ENCODE measurements at places on chromosomes 13 and 19.

DNA sequence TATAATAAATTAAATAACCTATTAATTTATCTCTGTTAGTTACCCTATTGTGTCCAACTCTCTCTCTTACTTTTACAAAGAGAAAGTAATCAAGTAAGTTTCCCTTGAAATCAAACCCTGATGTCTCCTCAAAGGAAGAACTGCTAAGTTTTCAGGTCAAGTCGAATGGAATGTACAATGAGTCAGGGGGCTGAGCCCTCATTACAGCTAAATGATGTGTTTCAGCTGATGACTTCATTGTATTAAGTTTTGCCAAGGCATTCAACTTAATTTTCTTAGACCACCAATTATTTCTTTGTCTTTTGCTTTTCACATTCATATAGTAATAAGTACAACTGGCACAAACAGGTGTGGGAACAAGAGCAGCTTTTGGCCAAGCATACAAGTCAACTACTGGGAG, 54.7 kb upstream of the DCT start:
- DNase-seq: no peak
- H3K4me1 ChIP-seq: peaks cover 9% of the 10 kb centered on the region
- peaks cover 12% of the 10 kb centered on the region for H3K27me3 ChIP-seq
- no peaks in the 10 kb centered on the region for H3K36me3 ChIP-seq
- H3K4me3 ChIP-seq: no peak overlapping the region
- no peak overlapping the region for H3K27ac ChIP-seq

DNA sequence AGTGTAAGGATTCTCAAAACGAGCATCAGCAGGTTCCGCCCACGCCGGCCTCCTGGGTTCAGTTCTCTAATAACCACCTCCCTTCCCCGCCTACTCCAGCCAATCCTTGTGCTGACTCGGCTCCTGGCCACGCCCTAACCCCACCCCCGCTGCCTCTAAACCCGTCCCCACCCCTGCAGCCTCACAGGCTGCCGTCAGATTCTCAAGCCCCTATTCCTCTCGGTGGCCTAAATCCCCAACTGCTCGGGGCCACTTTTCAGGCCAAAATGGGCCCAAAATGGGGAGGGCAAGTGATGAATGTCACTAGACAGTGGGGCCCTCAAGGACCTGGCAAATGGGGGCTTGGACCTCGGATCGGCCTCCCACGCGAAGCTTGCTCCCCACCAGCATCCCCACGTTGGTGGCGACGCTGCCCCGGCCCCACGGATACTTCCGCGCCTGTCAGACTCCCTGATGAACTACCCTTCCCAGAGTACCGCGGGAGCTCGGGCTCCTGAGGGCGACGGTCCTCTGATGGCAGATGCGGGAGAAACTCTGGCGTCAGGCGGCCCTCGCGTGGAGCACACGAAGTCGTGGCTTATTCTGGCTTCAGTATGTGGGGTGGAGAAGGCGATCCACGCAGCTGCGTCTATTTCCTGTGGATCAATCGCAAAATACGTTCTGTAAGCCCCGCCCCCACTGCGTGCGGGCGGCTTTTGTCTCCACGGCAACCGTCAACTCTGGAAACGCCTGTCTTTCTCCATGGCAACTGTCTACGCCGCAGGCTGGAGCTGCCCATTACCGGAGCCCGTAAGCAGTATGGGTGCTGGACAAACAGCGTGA, 24.8 kb downstream of the ZNF473 start:
- peaks cover 15% of the 10 kb centered on the region for H3K4me1 ChIP-seq
- H3K4me3 ChIP-seq: peak overlapping the region; percentile 69
- H3K27me3 ChIP-seq: peaks cover 3% of the 10 kb centered on the region
- H3K36me3 ChIP-seq: peaks cover 29% of the 10 kb centered on the region
- H3K27ac ChIP-seq: peak overlapping the region; percentile 15

- H3K36me3 ChIP-seq: peaks cover 24% of the 10 kb centered on the region
- peaks cover 6% of the 10 kb centered on the region for H3K4me1 ChIP-seq
- no peaks in the 10 kb centered on the region for H3K27me3 ChIP-seq
- no peak for DNase-seq
Measured at GRCh38 chr19:1997353-1998233, 17.9 kb downstream of the BTBD2 start.

DNA sequence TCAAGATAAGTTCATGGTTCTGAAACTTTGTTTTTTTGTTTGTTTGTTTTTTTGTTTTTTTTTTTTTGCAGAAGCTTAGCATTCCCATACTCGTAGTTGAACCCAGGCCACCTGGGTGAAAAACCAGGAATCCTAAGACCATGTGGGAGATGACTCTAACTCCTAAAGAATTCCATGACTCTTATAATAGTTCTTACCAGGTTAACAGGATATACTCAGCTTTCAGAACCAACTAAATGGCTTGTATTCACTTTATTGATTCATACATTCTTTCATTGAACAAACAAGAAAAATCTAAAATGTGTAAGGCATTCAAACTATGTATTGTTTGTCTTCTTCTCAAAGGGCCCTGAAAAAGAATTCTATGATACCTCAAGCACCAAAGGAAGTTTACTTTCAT, 40.5 kb upstream of the KLF5 start:
- no peak for DNase-seq
- no peaks in the 10 kb centered on the region for H3K27me3 ChIP-seq
- H3K27ac ChIP-seq: no peak overlapping the region
- H3K4me3 ChIP-seq: no peak overlapping the region

DNA sequence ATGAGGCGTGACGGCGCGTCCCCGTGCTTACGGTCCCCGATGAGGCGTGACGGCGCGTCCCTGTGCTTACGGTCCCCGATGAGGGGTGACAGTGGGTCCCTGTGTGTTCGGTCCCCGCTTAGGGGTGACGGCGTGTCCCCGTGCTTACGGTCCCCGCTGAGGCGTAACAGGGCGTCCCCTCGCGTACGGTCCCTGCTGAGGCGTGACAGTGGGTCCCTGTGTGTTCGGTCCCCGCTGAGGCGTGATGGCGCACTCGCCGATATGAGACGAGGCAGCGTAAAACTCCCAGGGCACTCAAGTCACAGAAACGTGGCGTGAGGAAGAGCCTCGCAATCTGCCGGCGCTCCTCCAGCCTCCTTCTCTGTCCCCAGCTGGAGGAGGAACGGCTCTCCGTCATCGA, 20.9 kb downstream of the CFAP97D2 start:
- H3K27me3 ChIP-seq: peaks cover 4% of the 10 kb centered on the region
- H3K27ac ChIP-seq: no peak overlapping the region
- peaks cover 19% of the 10 kb centered on the region for H3K4me1 ChIP-seq
- peaks cover 3% of the 10 kb centered on the region for H3K36me3 ChIP-seq

- no peaks in the 10 kb centered on the region for H3K27me3 ChIP-seq
- no peak overlapping the region for H3K4me3 ChIP-seq
- no peak overlapping the region for H3K27ac ChIP-seq
- DNase-seq: no peak
- peaks cover 1% of the 10 kb centered on the region for H3K36me3 ChIP-seq
- H3K4me1 ChIP-seq: no peaks in the 10 kb centered on the region
Measured at GRCh38 chr19:38034492-38034860, 127.5 kb downstream of the SIPA1L3 start.

GRCh38 chr19:49888510-49888824, 8.2 kb downstream of the IL4I1 start:
- peaks cover 2% of the 10 kb centered on the region for H3K36me3 ChIP-seq
- peaks cover 7% of the 10 kb centered on the region for H3K4me1 ChIP-seq
- DNase-seq: no peak
- H3K27ac ChIP-seq: no peak overlapping the region
- no peaks in the 10 kb centered on the region for H3K27me3 ChIP-seq

DNA sequence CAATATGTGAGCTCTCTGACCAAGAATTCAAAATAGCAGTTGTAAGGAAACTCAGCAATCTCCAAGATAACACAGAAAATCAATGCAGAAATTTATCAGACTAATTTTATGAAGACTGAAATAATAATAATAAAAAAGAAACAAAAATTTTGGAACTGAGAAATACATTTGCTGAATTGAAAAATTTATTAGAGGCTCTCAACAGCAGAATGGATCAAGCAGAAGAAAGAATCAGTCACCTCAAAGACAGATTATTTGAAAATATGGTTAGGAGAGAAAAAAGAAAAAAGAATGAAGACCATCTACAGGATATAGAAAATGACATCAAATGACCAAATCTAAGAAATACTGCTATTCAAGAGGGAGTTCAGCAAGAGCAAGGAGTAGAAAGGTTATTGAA, 75.6 kb downstream of the RFC3 start:
- H3K27me3 ChIP-seq: no peaks in the 10 kb centered on the region
- DNase-seq: no peak
- no peak overlapping the region for H3K4me3 ChIP-seq
- H3K27ac ChIP-seq: no peak overlapping the region
- H3K4me1 ChIP-seq: no peaks in the 10 kb centered on the region

DNA sequence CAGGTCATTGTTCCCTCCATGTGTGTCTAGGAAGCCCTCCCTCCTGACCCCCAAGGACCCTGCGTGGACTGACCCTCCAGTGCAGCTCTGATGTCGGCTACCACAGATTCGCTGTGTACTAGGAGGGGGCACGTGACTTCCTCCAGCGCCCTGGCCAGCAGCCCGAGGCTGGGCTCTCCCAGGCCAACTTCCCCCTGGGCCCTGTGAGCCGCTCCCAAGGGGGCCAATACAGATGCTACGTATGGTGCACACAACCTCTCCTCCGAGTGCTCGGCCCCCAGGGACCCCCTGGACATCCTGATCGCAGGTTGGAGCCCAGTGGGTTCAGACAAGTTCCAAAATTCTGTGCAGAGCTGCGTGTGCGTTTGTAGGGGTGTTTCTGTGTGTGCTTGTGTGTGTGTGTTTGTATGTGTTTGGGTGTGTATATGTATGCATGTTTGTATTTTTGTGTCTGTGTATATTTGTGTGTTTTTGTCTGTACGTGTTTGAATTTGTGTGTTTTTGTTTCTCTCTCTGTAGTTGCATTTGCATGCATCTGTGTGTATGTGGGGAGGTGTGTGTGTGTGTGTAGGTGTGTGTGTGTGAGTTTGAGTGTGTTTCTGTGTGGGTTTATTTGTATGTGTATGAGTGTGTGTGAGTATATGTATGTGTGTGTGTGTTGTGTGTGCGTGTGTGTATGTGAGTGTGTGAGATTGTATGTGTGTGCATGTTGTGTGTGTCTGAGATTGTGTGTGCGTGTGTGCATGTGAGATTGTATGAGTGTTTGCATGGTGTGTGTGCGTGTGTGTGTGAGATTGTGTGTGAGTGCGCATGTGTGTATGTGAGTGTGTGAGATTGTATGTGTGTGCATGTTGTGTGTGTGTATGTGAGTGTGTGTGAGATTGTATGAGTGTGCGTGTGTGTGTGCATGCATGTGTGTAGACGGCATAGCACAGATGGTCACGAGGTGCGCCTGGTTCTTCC, 21.4 kb upstream of the LILRA2 start:
- no peak for DNase-seq
- peaks cover 10% of the 10 kb centered on the region for H3K4me1 ChIP-seq
- no peaks in the 10 kb centered on the region for H3K36me3 ChIP-seq
- H3K27ac ChIP-seq: no peak overlapping the region
- H3K4me3 ChIP-seq: no peak overlapping the region
- H3K27me3 ChIP-seq: peaks cover 2% of the 10 kb centered on the region

DNA sequence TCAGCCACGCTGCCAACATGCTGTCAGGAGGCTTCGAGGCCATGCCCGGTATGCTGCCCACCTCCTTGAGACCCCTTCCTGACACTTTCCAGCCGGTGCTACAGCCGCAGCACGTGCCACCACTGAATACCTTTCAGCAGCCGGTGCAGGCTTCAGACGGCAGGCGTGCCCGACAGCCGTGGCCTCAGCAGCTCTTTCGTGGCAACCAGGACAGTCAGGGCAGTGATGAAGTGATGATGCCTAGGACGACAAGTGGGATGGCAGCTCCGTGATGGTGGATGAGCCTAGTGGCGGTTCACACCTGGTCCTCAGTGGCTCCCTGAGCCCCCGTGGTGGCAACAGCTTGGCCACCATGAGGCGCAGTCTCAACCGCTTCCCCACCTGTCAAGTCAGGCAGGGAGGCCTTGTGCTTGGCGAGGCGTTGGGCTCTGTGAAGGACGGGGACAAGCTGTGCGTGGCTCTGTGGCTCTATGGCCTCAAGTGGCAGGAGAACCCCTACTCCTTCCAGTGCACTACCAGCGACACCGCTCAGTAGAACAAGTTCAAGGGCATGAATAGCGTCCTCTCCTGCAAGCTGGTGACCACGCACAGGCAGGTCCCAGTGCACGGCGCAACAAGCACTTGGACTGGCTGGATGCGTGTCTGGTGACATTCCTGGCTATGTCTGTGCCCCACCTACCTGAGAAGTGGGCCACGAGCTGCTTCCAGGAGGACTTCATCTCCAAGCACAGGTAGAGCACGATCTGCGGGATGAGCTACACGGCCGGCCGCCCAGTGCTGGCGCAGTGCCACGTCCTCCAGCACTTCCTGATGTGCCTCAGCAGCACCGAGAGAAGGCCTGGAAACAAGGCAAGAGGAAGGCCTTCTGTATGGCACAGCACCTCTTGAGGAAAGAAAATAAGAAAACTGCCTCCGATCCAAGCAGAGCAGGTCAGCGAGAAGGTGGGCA, 18.2 kb upstream of the ZNF14 start:
- DNase-seq: no peak
- H3K36me3 ChIP-seq: no peaks in the 10 kb centered on the region
- H3K27me3 ChIP-seq: no peaks in the 10 kb centered on the region
- H3K4me1 ChIP-seq: no peaks in the 10 kb centered on the region

DNA sequence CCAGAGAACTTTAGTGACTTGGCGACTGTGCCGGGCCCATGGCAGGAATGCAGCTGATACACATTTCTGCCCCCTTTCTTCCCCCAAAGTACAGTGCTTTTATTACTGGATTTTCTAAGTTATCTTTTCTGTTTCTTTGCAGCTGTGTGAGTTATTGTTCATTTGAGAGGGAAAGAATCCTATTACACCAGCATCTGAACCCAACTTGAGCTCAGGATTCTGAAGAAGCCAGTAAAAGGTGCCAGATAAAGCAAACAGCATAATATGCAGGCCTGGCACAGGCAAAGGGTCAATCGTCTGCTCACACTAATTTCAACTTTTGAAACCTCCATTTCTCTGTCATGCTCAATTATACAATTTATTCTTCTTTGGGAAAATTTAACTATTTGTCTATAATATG, 93.9 kb downstream of the DOCK9 start:
- DNase-seq: no peak
- no peaks in the 10 kb centered on the region for H3K27me3 ChIP-seq
- no peak overlapping the region for H3K27ac ChIP-seq
- no peaks in the 10 kb centered on the region for H3K4me1 ChIP-seq

Measured in activated CD8-positive, alpha-beta memory T cell treated with anti-CD3 and anti-CD28 coated beads, Interleukin-2, amount 10 ng/mL, durations not matched to agents 7 days and 5 days (primary cell).